Cerebellar nuclear complex (tissue), 1 donor: ENCODE measurements at places on chromosomes 7 and 10.

- no peak for DNase-seq
Observed at GRCh38 chr7:2214636-2215035, 18.1 kb downstream of the MAD1L1 start.

DNA sequence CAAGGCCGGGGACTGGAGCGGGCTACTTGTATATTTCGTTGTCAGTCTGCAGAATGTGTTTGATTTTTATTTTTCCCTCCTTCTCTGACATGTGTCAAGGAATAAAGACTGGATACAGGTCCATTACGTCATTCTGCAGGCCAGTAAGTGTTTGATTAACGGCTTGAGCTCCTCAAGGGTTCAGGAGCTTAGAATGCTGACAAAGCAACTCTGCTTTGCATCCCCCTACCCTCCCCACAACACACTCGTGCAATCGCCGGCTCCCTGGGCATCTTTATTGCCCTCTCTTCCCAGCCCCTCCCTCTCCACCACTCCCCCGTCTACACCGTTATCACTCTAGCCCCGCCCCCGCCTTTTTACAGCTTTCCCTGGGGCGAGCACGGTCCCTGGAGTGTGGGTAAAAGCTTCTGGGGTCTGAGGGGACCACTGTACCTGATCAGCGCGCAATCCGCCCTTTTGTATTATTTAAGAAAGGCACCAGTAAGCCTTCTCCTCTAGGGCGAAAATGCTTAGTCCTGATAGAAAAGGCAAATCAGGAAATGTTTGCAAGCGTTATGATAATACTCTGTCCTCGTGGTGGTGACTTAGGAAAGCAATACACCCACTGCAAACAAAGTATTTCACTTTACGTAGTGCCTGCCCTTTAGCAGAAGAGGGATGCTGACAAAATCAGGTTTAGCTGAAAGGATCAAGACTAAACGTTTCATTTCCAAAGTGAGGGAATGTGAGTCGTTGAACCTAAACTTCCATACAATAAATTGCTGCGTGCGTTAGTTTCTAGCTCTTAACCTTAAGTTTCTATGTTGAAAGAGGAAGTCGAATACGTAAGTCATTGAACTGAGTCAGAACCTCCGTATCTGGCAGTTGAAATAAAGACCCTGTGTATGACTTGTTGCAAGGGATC is 1.4 kb upstream of the CREB5 start:
- no peak for DNase-seq

- DNase-seq: no peak
Observed at GRCh38 chr10:88181902-88182600, 318.6 kb downstream of the PTEN start.

DNA sequence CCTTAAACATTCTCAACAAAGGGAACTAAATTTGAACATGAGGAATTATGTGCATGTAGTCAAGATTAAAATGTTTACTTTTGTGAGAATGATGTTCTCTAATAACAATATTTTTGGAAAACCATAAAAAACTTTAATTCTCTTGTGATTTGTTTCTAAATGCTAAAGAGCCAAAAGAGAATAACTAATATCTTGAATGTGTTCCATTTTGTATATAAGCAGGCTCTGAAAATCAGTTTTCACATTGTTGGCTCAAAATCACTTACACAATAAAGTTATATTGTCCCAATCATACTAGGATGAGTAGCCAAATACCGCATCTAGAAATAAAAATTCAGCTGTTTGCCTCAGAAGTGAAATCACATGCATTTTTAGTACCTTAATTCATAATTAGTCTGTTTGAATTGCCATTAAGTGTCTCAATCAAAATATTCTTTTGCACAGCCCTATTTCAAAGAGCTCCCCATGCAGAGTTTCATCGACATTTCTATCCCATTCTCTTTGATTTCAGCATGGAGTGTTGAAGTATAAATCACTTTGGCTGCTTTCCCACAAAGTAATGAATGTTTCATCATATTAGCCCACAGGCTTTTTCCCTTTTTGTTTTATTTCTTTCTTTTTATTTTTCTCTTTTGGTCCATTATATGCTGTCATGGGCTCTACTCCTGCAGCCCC is 420.3 kb upstream of the POM121L12 start:
- no peak for DNase-seq

- no peak for DNase-seq
Observed at GRCh38 chr7:139941421-139941820, 112.4 kb downstream of the TBXAS1 start.
